Stimulated activated naive CD4-positive, alpha-beta T cell treated with Interleukin-2 at 50 U/mL for 16 hours (primary cell): ENCODE measurements at places on chromosomes 1 and 21.

- no peak for DNase-seq
Observed at GRCh38 chr1:16149702-16150488, 6.0 kb downstream of the EPHA2 start.

DNA sequence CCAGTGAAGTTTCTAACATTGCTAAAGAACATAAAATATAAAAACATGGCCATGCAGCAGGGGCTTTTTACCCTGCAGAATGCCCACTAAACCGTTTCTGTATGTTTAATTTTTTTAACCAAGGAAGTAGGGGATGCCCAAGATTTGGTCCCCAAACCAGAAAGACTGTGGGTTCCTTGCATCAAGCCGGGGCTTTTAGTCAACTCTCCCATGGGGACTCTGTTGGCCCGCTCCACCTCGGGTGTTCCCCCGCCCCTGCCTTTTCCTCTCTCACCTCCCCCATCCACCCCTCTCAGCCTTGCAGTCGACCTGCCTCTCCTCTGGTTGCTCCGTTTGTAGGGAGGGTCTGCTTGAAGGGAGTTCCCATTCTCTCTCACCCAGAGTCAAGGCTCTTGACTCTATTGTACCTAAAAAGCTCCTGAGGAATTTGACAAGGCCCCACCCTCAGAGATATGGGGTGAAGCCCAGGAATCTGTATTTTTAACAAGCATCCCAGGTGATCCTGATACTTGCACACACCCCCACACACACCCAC, 117.5 kb downstream of the TOMM20 start:
- DNase-seq: peak; percentile 60

DNA sequence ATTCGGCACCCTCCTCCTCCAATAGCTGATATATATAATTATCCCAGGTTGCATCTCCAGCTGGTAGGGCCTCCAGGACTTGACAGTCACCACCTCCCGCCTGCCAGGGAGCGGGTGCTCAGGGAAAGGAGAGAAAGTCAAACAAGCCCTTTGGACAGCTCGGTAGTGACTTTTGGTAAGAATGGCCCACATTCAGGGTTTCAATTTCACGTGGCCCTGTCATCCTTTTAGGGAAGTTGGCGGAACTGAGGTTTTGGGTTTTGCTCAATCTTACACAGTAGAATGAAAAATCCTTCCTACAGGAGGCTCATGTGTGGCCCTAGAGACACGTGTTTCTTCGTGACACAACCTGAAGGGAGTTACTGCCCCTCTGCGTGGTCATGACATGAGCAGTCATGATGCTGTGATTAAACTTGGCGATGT, 44.2 kb downstream of the CAPN8 start:
- no peak for DNase-seq

- DNase-seq: no peak
Observed at GRCh38 chr21:37338671-37339551, 27.7 kb upstream of the DYRK1A start.

DNA sequence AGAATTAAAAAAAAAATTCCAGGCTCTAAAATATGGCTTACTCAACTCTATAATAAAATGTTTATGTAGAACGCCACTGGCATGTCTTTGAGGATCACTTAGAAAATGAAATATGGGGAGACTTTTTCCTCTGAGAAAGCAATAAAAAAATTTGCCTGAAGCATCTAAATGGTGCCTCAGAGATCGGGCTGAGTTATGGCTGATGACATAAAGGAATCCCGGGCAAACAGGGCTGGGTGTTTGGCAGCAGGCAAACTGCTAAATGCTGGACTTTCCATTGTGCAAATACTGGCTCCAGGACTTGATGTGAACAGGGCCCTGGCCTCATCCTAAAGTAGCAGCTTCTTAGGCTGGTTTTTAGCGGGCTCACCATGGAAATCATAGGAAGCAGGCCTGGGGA, 44.5 kb upstream of the C1orf87 start:
- no peak for DNase-seq

DNA sequence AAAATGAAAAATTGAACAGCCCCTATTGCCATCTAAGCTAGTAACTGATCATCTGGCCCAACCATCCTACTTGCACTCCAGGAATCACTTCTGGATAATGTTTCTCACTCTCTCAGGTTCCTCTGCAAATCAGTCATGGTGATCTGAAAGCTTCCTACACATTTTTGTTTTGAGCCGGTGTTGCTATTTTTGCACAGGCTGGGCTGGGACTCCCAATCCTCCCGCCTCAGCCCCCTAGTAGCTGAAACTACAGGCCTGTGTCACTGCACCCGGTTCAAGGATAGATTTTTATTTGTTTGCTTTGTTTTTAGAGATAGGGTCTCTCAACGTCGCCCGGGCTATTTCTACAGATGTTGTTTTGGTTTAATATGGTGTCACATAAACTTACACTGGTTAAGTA, 40.5 kb upstream of the HMCN1 start:
- no peak for DNase-seq

GRCh38 chr21:15063814-15064575, 805 bp downstream of the NRIP1 start:
- no peak for DNase-seq

GRCh38 chr1:59052166-59052590, 244.7 kb upstream of the FGGY start:
- DNase-seq: no peak

DNA sequence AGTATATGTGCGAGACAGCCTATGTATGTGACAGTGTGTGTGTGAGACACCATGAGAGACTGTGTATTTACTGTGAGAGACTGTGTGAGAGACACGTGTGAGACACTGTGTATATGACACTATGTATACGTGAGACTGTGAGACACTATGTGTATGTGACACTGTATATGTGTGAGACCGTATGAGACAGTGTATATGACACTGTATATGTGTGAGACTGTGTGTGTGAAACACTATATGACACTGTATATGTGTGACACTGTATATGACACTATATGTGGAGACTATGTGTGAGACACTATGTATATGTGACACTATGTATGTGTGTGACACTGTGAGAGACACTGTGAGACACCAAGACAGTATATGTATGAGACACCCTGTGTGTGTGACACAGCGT, 52.9 kb upstream of the KDM4A start:
- no peak for DNase-seq

- no peak for DNase-seq
Observed at GRCh38 chr1:76425201-76426145, 350.9 kb downstream of the ST6GALNAC3 start.

DNA sequence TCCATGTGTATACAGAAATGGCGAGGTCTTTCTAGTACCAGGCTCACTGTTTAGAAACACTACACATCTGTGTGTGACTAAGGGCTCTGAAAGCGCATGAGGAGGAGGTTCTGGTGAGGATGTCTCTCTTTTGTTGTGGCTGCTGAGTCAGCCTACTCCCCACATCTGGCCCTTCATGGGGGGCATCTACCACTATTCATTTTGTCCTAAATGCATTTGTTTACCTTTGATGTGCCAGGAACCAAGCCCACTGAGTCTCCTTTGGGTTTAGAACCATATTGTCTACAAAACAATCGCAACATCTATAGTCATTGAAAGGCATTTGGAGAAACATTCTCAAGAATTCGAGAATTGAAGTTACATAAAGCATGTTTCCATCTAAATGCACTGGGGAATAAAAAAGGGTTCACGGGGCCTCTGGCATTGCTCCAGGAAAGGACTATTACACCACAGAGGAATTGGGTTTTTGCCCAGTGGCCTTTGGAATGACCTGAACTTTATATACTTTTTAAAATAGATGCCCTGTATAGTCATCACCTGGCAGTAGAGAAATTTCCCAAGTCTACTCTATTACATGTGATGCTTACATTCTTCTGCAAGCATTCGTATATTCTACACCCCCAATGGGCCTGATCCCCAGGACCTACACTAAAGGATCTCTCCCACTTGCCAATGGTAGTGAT, 35.1 kb upstream of the ADORA3 start:
- no peak for DNase-seq

- DNase-seq: no peak
Observed at GRCh38 chr1:244304156-244304555, 147.6 kb downstream of the ADSS2 start.

GRCh38 chr1:42974767-42975437, 16.2 kb upstream of the SLC2A1 start:
- no peak for DNase-seq

DNA sequence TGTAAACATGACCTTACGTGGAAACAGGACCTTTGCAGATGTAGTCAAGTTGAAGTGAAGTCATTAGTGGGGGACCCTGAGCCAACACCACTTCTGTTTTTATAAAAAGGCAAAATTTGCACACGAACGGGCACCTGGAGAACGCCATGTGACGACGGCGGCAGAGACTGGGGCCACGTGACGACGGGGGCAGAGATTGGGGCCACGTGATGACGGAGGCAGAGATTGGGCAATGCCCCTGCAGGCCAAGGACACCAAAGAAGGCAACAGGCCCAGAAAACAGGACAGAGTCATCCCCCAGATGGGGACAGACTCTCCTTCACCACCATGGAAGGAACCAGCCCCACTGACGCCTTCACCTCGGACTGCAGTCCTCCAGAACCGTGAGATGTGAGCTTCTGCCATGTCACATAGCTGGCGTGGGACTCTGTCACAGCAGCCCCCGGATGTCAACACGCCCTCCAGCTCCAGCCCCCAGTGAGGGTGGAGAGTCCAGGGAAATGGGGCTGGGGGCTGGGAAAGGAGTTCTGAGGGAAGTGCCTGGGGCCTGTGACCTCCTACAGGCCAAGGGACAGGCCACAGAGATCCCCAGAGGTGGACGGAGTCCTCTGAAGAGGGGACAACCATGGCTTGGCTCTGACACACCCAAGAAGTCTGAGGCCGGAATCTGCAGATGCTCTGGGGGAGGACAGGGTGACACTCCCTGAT, 4.0 kb downstream of the KRTAP12-4 start:
- DNase-seq: no peak

DNA sequence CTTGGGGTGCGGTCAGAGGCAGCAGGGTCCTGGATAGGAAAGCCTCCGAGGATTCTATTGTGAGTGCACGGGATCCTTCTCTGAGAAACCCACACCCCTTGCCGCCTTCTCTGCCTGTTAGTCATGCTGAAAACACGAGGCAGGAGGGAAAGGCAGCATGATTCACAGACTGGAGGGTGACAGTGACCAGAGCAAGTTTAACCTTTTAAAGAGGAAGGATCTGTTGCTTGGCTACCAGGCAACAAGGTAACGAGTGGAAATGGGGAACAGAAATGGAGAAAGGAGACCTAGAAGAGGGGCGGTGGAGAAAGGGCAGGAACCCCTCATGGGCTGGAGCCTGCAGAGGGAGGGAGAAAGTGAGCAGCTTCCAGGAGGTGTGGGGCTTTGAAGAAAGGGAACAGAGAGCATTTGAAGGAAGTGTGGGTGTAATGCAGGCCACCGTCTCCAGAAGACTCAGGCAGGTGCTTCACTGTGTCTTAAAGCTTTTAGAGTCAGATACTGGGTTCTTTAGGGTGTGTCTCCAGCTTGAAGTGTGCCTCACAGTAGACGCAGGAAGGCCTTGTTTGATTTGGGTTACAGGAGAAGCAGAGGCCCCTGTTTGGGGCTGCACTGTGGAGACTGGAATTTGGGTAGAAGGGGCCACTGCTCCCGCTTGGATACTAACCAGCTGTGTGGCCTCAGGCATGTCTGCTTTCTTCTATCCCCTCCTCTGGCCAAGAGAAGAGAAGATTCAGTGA, 19.1 kb downstream of the OPTC start:
- peak; percentile 9 for DNase-seq

DNA sequence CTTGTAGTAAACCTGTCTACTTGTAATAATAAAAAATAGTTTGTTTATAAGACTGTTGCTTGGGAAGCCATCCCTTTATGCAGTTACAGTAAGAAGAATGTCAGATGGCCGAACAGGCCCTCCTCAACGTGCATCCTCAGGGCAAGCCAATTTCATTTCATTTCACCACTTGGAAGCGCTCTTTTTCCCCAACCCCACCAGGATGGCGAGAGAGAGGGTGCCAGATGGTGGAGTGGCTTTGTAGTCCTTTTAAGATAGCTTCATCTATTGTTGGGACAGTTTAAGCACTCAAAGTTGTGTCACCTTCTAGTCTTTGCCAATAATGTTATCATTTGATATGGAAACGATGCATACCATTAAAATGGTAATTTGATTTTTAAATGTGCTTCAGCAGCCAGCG, 356.3 kb upstream of the CAMK1G start:
- DNase-seq: no peak

DNA sequence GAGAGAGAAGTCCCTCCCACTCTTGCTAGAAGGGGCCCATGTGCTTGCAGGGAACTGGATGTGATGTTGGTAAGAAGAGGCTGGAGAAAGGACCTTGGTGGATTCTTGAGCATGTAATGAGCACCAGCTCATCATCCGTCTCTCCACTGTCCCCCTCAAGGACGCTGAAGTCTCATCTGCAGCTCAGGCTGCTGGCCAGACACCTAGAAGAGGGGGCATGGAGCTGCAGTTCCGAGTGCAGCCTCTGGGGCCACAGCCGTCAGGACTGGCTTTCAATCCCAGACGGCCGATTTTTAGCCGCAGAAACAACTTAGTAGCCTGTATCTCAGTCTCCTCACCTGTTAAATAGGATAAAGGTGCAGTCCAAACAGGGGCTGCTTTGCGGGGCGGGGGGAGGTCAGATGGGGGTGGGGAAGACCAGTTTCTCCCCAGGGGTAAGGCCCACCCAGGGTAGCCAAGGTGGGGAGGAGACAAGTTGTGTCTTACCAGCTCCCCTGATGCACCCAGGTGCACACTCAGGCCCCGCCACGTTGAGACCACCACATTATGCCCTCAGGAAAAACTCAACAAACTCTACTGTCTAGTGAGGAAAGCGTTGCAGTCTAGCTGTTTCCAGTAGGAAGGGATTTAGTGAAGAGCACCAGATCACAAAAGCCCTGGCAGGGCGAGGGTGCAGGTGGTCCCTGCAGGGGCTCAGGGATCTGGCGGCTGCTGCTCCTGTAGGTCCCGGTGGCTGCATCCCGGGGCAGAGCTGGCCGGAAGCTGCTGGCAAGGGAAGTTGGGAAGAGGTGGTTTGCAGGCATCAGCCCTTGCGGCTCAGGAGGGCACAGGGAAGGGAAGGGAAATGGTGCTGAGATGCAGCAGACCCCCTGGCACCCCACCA, 29.5 kb downstream of the LDLRAP1 start:
- peak; percentile 35 for DNase-seq
